ENCODE measurements at places on chromosomes 2 and 18.

GRCh38 chr2:207283356-207283755, 117.6 kb upstream of the KLF7 start:
- DNase-seq: no peak

DNA sequence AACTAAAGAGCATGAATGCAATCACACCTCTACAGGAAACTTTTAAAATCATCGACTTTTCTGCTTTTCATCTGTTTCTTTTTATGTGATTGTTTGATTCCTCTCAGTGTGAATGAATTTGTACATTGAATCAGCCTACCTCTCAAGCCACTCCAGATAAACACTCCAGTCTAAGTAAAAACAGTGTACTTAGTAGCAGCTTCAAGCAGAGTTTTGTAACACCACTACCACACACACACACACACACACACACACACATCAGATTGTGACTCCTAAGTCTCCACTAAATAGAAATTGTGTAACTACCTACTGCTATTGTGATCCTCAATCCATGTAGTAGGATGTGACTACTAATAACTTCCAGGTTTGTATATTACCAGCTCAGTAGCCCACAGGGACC, 65.3 kb upstream of the EPB41L5 start:
- no peak for DNase-seq

- DNase-seq: no peak
These were observed 30.1 kb upstream of the SNTG2 start for GRCh38 chr2:920573-920972.

DNA sequence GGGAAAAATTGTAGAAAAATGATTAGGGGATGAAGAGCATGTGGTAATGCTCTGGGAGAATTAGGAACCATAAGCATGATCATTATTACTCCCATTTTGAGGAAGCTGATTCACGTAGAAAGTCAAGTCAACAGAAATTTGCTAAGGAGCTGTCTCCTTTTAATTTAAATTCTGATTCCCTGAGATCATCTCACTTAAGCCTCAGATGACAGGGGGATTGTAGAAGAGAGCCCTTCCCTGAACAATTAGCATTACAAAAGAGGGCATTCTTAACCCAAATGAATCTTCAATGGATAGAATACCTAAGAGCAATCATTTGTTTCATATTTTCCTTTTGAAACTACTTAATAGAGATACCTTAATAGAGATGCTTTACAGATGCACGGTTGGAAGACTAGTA, 267.9 kb downstream of the NYAP2 start:
- no peak for DNase-seq

DNA sequence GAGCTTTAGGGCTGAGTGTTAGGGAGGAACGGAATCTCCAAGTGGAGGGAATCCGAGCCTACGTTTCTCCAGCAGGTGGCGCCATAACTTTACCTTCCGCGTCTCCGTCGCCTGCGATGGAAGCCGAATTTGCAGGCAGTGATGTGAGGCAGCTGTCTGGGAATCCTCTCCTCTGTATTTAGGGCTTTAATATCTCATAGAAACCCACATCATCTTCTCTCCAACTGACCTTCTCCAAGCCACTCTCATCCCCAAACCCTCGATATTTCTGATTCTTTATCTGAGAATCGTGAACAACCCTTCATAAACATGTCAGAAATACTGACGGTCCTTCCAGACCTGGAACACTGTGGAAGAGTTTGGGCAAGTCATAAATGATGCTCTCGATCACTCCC, 27.5 kb downstream of the SIX2 start:
- DNase-seq: peak; percentile 55

All from DMS153 (cell line).